Right forelimb (tissue), 1 donor: ENCODE measurements at places on chromosomes 1 and 21.

DNA sequence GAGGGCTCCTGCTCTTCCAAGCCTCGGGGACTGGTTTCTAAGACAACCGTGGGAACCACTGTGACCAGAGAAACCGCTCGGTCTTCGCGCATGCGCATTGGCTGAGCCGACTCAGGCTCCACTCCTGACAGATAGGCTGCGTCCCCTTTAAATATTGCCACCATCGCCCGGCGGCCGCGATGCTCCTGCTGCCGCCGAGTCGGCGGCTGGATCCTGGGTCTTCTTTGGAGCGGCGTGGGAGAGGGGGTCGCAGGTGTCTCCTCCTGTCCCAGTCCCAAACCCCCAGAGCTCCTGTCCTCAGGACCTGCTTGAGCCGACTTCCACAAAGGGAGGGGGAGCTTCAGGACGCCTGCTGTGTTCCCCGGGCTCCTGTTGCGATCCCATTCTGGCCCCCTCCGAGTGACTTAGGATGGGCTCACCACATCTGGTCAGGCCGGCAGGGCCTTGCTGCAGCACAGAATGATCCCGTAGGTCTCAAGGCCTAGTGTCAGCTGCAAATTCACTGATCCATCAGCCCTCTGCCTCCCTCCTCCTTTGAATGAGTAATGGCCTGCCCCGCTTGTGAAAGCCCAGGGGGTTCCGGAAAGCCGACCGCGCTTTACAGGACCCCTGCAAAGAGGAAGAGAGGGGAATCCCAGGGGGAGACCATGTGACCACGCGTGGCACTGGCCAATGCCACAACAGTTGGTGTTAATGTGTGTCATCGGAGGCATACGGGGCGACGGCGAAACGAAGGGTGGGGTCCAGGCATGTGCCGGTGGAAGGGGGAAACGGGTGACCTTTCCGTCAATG lies 683.2 kb upstream of the TPTE start:
- no peak for DNase-seq

DNA sequence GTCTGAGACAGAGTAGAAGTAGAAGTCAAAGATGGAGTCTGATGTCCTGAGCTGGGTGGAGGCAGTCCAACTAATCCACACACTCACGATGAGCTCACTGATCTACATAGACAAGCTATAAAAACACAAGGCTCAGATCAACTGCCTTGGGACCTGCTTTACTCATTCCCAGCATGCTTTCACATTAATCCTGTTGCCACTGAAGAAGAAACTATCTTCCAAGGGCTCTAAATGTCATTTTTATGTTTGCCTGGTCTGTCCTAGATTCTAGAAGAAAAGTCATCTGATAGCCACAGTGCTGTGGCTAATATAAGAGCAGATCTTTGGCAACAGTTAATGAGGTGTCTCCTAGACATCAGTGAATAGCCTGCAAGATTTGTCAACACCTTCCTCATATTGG lies 522.7 kb downstream of the NUF2 start:
- DNase-seq, result no peak

- DNase-seq, result no peak
Observed at GRCh38 chr1:58881471-58881994, 97.7 kb upstream of the JUN start.

GRCh38 chr1:52669696-52670095 lies 28.5 kb downstream of the COA7 start:
- no peak for DNase-seq

DNA sequence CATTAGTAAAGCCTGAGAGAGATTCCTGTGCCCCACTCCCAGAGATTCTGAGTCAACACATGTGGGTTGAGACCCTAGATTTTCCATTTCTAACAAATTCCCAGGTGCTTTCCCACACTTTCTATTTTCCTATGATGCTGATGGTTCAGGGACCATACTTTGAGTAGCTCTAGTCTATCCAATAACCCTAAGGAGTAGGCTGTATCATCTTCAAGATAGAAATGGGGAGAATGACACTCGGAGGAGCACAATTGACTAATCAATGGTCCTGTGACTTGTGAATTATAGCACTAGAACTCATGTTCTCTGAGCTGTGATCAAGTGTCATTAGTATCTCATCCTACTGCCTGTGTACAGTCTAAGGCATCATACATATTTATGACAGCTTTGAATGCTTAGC lies 232.9 kb upstream of the B3GALT2 start:
- DNase-seq, result no peak

DNA sequence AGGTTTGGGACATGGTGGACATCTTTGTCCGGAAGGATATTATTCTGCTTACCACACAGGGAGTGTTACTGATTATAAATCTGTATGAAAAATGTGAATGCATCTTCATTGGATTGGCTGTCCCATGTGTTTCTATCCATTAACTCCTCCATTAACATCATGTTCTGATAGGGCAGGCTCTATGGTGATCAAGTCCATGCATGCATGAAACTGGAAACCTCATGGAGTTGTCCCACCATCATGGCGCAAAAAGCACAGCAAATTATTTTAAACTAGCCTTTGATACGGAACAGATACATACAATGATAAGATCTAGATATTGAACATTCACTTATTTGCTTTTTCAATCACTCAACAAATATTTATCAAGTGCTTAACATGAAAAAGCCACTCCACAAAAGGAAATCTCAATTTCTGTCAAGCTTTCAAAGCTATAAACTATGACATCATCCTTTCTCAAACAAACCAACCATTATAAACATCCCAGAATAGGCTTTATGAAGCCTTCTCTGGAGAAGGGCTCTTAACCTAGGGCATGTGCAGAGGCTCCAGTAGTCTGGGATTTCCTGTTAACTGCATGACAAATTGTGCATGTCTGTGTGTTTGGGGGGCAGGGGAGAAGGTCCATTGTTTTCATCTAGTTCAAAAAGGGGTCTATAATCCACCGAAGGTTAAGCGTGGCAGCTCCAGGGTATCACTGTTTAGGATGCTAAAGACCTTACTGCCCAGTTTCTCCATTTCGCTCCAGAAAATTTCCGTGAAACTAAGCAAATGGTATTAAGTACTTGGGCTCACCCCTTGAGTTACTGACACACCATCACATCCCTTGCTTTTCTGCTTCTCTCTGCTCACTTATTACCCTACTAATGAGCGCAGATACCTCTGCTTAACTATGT lies 46.1 kb downstream of the ADAMTS1 start:
- no peak for DNase-seq

DNA sequence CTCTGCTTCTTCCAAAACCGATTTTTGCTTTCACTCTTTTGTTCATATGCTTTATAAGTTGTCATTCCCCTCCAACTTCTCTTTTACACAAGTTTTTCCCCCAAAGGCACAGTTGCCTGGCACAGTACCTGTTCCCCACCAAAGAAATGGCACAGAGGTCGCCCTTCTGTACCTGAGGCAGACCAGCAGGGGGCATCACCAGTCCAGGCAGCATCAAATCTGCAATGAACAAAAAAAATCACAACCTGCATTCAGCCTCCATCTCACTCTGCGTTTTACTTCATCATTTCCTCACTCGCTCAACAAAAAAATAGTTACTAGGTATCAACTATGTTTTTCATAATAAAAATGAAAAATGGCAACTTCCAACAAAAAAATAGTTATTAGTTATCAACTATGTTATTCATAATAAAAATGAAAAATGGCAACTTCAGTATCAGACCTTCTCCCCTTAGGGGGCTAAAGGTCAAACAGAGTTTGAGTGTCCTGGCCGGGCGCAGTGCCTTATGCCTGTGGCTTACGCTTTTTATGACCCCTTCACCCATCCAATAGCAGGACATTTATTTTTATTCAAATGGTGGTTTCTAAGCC lies 4.1 kb downstream of the EIF2D start:
- no peak for DNase-seq
